ENCODE measurements at places on chromosomes 7 and 10.
A peak's percentile ranks its signal among the peaks of the same experiment; 100 is the strongest.

GRCh38 chr10:5070648-5071410 lies 23.4 kb upstream of the AKR1C3 start:
- no peak for DNase-seq

GRCh38 chr10:110686949-110687348 lies 42.8 kb downstream of the RBM20 start:
- no peak for DNase-seq

- no peak for DNase-seq
Measured at GRCh38 chr10:113496111-113497109, 56.4 kb upstream of the HABP2 start.

DNA sequence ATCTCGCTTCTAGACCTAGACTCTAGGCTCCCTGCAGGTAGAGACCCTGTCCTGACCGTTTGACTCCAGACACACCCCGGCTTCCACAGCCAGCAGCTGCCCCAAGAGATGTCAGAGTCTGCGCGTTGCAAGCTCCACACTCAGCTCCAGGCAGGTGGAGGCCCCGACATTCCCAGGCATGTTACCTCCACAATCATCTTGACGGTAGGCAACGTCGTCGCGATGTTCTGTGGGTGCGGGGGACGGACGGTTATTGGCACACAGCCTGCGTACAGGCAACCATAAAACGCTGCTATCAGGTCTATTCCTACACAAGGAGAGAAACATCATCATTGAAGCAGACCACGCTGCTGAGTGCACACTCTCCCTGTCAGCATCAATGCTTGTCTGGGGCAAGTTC lies 213.2 kb downstream of the ZMYND11 start:
- no peak for DNase-seq

DNA sequence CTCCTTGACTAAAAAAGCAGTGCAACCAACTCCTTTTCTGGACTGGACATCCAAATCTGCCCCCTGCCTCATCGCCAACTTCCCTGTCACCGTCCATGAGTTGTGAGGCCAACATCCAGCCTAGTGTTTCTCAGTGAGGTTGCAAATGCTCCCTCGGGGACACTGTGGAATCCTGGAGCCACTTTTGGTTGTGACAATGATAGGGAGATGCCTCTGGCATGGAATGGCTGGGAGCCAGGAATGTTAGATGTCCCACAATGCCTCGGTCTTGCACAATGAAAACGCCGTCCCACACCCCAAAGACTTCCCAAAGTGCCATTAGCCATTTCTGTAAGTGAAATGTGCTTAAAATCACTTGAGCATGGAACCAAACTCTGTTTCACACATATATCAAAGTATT lies 105.2 kb downstream of the OSBPL3 start:
- DNase-seq = no peak

DNA sequence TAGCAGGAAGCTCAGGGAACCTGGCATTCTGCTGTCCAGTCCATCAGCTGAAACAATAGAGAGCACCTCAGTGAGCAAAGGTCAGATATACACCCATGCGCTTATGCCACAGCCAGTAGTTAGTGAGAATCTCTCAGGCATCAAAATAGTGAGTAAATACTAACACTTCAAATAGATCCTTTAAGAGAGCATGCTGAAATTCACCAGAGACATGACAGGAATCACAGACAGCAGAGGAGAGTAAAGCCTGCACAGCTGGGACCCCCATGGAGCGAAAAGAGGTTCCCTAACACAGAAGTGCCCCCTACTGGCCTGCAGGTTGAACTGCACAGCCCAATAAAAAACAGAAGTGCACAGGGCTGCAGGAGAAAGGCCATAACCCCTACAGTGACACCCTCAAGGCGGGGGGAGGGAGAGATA lies 57.6 kb upstream of the ANTXRL start:
- no peak for DNase-seq

- no peak for DNase-seq
Measured at GRCh38 chr7:147658392-147658967, 932.1 kb upstream of the C7orf33 start.

GRCh38 chr10:78004215-78005026 lies 24.9 kb downstream of the POLR3A start:
- no peak for DNase-seq

- DNase-seq = no peak
Measured at GRCh38 chr7:135224027-135224426, 9.6 kb upstream of the STRA8 start.

GRCh38 chr7:69882269-69882668 lies 284.0 kb downstream of the AUTS2 start:
- peak; percentile 31 for DNase-seq
